Pons (tissue), 1 donor: ENCODE measurements at places on chromosomes 12 and 14.

DNA sequence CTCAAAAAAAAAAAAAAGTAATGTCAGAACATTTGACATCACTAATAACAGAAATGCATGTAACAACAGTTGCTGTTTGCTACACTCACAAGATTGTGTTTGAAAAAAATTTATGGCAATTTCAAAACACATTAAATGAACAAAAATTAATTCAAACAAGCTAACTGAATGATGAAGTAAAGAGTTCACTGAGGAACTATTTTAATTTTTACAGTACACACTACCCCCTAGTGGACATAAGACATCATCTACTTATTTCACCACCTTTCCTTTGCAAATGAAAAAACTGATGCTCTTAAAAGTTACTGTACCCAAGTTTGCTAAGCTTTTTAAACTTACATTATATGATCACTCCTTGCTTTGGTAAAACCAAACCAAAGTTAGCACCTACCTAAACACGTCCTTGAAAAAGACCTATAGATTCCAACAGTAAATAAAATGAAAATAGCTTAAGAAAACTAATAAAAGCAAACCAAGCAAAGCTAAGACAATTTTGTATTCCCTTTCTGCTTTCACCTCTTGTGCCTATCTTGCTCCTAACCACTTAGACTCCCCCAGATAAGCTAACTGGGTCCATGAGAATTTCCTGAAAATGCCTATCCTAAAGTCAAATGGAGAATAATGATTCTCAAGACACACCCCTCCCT lies 22.2 kb downstream of the UBE2N start:
- DNase-seq = peak; percentile 73

- peak; percentile 89 for DNase-seq
Observed at GRCh38 chr14:32984241-32984930, 45.7 kb downstream of the NPAS3 start.

GRCh38 chr12:97313471-97314190 lies 149.0 kb upstream of the RMST start:
- no peak for DNase-seq

DNA sequence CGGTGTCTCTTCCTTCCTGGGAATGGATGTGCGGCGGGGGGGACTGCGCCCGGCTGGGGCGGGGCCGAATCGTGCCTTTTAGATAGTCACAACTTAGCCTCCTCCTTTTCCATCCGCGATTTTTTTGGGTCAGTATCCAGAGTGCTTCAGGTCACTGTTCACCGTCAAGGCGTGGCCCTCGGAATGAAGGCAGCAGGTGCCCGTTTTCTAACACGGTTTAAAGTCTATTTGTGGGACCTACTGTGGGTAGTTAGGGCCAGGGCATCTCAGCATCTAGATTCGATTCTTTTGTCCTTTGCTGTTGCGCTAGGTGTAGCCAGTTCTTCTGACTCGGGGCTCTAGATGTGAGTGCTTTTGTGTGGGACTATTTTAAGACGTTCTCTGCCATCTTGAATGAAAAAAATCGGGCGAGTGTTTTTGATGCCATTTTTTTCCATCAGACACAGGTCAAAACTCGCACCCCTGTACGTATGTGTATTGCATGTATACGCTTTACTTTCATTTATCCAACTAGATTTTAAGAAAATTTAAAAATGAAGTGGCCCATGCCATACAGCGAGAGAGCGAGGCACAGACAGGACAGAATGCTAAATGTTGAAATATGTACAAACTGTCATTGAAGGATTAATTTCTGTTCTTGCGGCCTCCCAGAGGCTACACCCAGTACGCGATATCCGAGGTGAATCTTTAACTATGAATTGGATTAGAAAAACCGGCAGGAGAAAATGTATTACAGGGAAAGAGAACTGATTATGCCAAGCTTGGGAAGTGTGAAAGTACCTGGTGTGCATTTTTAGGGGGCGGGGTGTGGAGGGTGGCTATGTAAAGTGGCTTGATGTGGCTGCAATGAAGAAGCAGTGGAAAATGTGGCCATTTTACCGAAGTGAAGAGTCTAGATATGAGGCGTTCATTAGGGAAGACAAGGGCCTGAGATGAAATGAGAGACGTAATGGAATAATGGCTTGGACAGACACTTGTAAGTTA lies 835 bp downstream of the VEZT start:
- DNase-seq = peak; percentile 52

- DNase-seq = no peak
Observed at GRCh38 chr12:113368331-113368730, 9.9 kb downstream of the PLBD2 start.

DNA sequence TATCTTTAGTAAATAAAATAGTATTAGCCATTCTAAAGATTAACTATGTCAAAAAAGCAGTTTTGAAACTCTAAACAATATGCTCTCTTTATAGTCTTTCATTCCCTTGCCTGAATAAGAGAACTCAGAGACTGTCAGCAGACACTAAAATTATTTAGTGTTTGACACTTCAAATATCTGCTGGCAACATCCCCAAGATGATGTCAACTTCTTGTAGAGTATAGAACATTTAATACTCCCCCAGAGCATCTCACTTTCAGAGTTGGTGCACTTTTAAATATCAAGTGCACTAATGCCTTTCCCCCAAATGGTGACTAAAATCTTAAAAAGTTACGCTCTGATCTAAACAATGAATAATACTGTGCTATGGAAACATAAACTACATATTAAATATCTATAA lies 374.9 kb downstream of the SLC6A15 start:
- no peak for DNase-seq

GRCh38 chr14:99136047-99136400 lies 136.0 kb downstream of the BCL11B start:
- DNase-seq = no peak
